Stimulated activated naive CD8-positive, alpha-beta T cell treated with anti-CD3 and anti-CD28 coated beads, Interleukin-15, Interleukin-2, amounts not matched to agents 100 U/mL and 50 U/mL, for 24 hours (primary cell): ENCODE measurements at places on chromosomes 5 and 9.

- no peak for DNase-seq
These were observed 564.4 kb downstream of the SEMA5A start for GRCh38 chr5:8981496-8981895.

- no peak for DNase-seq
These were observed 48.8 kb downstream of the FANCC start for GRCh38 chr9:95268681-95269080.

- DNase-seq = no peak
These were observed 6.7 kb downstream of the MYO10 start for GRCh38 chr5:16929347-16929746.

DNA sequence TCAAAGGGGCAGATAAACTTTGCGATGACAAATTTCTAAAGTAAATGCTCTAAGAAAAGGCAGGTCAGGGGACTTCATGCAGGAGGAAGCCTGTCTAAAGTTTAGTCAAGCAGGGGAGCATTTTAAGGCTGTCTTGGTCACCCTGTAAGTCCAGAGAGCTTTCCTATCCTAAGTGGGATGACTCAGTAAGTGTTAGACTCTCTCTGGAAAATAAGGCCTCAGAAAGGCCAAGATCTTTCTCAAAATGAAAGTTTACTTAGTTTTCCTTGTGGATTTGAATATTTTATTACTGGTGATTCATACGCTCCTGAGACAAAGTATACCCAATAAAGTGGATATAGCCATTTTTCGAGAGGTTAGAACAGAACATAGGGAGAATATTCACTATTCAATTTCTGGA is 806.9 kb upstream of the CDH9 start:
- no peak for DNase-seq

DNA sequence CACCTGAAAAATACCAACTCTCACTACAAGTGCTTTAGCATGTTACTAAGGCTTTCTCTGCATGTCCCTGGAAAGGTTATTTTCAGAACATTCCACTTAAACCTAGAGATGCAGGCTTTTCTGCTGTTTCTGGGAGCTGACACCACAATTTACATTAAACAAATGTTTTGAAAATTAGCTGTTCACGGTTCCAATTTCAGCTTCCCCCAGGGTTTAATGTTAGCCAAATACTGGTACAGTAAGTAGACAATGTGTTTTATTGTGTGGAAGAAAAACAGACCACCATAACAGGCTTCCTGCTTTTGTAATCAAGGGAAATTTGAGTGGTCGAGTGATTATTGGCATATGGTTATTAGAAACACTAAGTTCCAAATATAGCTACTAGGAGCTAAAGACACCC is 32.0 kb downstream of the MACROH2A1 start:
- DNase-seq = no peak

GRCh38 chr5:38636626-38637025 is 80.2 kb upstream of the LIFR start:
- DNase-seq = no peak

DNA sequence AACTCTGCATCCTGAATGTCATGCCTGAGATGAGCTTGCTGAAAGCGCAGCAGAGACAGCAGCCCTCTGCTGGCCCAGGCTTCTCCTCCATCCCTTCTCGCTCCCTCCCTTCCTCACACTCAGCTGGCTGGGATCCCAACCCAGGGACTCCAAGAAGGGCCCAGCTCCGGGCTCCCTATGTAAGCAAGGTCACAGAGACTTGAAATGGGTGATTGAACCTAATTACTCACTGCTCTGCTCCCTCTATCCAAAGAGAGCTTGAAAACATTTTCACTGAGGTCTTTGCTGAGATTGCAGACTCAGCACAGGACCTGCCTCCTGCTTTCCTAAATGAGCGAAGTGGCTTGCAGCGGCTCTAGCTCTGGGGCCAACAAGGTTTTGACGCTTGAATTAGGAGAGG is 42.8 kb downstream of the RAPGEF1 start:
- DNase-seq = no peak

GRCh38 chr5:89580976-89581375 is 698.0 kb upstream of the MEF2C start:
- no peak for DNase-seq

- DNase-seq = no peak
These were observed 1.0 kb upstream of the PAX5 start for GRCh38 chr9:37034938-37035647.

DNA sequence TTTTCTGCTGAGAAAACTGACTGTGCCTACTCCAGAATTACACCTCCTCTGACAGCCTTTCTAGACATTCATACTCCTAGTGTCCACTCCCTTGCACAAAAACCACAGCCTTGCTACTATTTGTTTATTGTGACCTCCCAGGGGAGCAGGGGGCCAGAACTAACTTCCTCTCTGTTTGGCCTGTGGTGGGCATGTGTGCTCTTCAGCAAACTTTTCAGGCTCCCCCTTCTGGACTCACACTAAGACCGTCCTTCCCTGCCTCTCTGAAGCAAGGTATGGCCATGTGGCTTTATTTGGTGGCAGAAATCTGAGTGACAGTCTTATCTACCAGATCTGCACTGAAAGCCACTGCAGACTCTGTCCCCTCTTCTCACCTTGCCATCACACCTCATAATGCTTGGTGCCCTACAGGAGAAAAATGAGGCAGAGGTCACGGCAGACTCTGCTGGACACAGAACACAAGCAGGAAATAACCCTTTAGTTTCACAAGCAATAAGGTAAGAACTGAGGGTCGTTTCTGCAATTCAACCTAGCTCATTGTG is 28.2 kb downstream of the LIFR start:
- no peak for DNase-seq

GRCh38 chr5:95739857-95740256 is 8.7 kb downstream of the RHOBTB3 start:
- no peak for DNase-seq

GRCh38 chr5:6586647-6587042 is 46.2 kb downstream of the NSUN2 start:
- no peak for DNase-seq

DNA sequence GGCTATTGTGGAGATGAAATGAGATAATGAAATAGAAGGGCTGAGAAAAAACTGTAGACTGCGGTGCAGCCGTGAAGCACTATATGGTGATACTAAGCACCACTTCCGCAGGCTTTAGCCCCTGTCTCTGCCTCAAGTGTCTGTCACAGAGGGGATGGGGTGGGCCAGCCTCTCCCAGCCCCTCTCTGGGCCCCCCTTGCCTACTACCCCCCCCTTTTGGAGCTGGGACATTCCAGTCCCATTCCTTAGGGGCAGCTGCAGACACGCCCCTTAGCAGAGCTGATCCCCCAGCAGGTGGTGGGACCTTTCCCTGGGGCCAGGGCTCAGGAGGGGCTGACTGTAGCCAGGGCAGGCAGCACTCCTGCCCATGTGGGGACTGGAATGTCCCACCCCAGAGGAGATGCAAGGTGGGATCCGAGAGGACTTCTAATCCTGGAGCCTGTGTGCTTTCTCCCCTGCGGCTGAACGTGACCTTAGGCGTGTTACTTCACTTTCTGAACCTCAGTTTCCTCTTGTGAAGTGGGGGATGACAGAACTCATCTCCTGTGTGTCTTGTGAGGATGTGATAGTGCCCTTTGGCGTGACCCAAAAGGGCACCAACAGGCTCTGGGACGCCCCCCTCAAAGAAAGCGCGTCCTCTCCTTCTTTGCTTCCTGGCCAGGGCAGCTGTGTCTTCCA is 1.9 kb downstream of the N4BP3 start:
- peak; percentile 54 for DNase-seq

GRCh38 chr9:130126721-130127433 is 45.3 kb upstream of the NCS1 start:
- no peak for DNase-seq

- DNase-seq = peak; percentile 71
These were observed 14.3 kb upstream of the NR4A3 start for GRCh38 chr9:99807276-99807852.

DNA sequence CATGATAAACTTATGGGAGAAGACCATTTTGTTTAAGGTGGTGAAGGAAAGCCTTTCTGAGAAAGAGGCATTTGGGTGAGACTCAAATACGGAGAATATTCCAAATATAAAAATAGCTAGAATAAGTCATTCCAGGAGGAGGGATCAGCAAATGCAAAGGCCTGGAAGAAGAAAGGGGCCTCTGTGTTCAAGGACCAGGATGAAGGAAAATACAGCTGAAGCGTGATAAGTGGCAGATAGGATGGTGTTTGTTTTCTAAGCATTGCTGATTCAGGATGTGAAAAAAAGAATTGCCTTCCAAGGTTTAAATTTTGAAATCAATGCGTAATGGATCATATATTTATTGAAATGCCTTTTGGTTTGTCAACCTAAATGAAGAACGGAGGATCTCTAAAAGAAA is 59.4 kb upstream of the CAST start:
- DNase-seq = no peak

DNA sequence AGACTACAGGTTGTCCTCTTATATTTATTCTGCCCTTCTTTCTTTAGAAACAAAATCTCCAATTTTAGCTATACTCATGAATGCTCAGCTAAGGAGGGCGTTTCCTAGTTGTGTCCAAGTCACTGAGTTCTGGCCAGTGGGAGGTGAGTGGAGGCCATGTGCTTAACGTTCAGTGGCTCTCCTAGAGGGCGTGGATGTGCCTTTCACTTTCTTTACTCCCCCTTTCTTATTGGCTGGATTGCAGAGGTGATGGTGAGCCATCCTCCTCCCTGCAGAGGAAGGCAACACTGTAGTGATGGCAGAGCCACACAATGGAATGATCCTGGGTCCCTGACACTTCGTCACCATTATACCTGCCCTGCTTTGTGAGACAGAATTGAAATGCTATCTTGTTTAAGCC is 54.6 kb downstream of the ALG2 start:
- DNase-seq = no peak

- no peak for DNase-seq
These were observed 316.1 kb downstream of the CDK5RAP2 start for GRCh38 chr9:120263836-120264235.

- no peak for DNase-seq
These were observed 179.6 kb upstream of the MPDZ start for GRCh38 chr9:13459071-13459470.

DNA sequence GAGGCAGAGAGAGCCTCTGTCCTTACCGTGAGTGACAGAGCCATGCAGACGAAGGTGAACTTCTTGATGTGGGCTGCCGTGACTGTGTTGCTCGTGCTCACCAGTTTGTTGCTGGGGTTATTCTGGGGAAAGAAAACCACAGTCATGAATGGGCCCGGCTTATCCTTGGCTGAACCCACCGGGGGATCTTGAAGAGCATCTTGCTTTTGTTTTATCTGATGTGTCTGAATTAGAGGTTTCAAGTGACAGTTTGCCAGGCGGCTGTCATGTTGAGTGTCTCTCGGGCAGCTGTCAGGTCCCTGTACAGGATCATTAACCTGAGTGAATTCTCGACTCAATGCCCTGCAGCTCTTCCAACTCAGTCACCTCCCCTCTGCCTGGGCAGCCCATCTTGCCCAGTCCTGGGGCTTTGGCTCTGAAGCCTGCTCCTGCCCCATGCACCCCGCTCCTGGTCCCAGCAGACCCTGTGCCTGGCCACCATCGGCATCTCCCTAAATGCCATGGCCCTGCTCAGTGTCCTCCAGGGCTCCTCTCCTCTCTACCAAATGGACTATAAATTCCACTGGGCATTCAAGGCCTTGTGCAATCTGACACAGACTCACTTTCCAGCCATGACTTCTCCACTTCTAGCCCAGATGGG is 77.4 kb downstream of the OTULIN start:
- DNase-seq = no peak

GRCh38 chr9:13588151-13589033 is 308.9 kb upstream of the MPDZ start:
- no peak for DNase-seq

GRCh38 chr5:148913493-148913892 is 87.1 kb downstream of the ADRB2 start:
- no peak for DNase-seq

GRCh38 chr5:140607031-140607430 is 25.9 kb downstream of the CD14 start:
- DNase-seq = no peak

GRCh38 chr5:65539827-65540226 is 23.1 kb downstream of the CENPK start:
- no peak for DNase-seq

GRCh38 chr9:121985792-121986494 is 107.2 kb downstream of the TTLL11 start:
- no peak for DNase-seq

DNA sequence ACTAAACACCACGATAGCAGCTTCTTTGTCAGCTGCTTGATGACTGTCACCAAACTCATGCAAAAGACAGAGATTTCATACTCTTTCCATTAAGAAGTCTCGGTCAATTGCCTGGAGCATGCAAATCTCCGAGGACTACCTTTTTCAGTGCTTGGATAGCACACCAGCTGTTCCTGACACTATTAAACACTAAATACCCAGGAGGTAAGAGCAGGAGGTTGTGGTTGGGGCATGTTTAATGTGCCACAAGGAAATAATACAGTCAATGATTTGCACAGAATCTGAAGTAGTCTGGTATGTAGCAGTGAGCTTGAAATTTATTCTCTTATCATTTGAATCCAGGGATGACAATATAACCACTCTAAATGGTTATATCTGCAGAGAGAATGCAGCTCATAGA is 996.2 kb downstream of the CDH12 start:
- no peak for DNase-seq

DNA sequence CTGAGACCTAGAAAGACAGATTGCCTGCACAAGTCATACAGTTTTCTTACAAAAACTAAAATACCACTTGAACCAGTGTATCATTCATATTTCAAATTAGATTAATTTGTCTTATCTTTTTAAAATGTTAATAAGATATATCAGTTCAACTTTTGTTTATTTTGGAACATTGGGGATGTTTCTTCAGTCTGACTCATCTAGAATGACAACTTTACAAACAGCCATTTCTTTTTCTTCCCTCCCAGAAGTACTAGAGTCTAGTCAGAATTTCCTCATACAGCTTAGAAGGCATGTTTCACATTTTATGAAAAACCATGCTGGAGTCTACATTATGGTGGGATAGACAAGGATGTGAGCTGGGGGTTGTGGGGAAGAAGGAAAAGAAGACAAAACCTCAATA is 262.5 kb downstream of the NFIB start:
- DNase-seq = no peak

DNA sequence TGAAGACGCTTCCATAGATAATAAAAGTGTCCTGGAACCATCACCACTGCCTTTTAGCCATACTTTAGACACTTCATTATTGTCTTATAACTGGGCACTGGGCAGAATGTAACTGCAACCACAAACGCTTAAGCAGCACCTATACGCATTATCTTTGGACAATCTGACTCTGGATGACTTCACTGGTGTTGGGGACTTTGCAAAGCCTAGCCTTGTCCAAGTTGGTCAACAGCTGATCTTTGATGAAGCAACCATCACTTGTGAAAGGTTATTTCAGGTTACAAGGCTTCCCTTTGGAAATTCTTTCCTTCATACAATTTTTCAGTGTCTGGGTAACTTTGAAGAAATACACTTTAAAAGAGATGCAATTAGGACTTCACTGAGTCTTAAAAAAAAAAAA is 77.8 kb upstream of the ZNF462 start:
- no peak for DNase-seq
